ENCODE measurements at places on chromosomes 7 and 10.
A peak's percentile ranks its signal among the peaks of the same experiment; 100 is the strongest.

DNA sequence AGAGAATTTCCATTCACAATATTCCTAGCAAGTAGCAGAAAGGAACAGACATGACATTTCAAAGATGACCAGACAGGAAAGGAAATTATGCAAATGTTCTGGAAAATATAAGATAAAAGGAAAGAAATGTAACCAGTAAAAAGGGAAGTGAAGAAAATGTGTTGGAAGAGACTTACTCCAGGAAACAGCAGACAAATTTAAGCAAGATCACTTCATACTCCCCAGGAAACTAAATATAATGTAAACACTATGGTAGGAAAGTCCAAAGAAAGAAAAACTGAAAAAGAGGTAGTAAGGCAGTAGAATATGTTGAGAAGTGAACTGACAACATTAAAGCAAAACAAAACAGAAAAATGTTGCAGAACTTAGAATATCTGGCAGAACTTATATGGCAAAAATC lies 6.4 kb upstream of the ST8SIA6 start:
- DNase-seq = no peak

DNA sequence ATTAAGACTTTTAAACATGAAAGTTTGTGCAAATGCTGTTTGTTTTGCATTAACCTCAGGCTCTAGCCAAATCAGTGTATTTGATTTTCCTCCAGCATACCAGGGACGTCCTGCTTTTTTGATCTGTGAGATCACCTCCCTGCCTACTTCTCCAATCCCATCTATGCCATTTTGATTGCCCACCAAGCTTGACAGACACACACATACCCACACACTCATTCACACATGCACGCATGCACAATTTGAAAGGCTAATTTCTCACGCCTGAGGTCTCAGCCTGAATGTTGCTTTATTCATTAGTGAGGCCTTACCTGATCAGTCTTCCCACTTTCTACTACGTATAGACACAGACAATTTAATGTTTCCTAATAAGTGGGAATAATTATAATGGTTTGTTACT lies 53.5 kb downstream of the CDK13 start:
- no peak for DNase-seq

DNA sequence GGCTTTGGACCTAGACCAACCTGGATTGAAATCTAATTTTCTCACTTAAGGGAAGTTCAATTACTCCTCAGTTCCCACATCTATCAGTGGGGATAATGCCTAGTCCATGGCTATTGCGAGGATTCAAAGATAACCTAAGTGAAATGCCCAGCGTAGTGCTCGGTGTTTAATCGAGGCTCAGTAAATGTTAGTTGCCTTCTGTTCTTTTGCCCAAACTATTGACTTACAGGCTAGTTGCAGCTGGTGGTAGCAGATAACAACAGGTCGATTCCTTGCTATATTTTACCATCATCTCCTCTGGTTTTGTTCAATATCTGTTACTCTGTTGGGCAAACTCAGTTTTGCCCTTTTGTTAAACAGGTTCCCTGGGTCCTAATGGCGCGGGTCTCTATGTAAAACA lies 22.8 kb downstream of the DNAH11 start:
- DNase-seq = no peak

DNA sequence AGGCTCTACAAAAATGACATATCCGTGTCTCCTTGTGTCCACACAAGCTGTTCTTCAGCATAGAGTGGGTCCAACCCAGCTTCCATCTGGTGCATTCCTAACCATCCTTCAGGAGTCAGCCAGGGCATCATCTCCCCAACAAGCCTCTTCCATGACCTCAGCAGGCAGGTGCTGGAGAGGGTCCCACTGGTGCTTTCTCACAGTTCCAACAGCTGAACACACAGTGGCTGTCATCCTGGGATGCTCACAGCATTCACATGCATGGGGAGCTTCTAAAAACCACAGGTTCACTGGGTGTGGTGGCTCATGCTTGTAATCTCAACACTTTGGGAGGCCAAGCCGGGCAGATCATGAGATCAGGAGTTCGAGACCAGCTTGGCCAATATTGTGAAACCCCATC lies 6.4 kb upstream of the CYP3A4 start:
- no peak for DNase-seq

- DNase-seq = no peak
Observed at GRCh38 chr7:78863281-78863680, 590.2 kb downstream of the MAGI2 start.

GRCh38 chr7:137771679-137772078 lies 75.1 kb downstream of the DGKI start:
- DNase-seq = no peak

DNA sequence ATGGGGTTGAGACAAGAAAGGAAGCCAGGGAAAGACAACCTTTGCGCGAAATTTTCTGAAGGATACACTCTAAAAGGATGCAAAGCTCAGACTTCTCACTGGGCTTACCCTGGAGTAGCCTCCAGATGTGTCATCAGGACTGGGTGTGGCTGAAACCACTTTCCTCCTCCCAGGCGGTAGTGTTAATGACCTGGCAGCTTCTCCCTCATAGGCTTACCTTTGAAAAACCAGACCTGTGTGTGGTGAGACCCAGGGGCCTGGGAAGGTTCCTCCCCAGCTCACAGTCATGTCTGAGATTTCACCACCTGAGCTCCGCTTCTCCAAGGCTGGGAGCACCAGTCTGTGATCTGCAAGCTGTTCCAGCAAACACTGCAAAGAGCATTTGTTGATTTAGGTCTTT lies 93.7 kb downstream of the EPC1 start:
- DNase-seq = no peak

DNA sequence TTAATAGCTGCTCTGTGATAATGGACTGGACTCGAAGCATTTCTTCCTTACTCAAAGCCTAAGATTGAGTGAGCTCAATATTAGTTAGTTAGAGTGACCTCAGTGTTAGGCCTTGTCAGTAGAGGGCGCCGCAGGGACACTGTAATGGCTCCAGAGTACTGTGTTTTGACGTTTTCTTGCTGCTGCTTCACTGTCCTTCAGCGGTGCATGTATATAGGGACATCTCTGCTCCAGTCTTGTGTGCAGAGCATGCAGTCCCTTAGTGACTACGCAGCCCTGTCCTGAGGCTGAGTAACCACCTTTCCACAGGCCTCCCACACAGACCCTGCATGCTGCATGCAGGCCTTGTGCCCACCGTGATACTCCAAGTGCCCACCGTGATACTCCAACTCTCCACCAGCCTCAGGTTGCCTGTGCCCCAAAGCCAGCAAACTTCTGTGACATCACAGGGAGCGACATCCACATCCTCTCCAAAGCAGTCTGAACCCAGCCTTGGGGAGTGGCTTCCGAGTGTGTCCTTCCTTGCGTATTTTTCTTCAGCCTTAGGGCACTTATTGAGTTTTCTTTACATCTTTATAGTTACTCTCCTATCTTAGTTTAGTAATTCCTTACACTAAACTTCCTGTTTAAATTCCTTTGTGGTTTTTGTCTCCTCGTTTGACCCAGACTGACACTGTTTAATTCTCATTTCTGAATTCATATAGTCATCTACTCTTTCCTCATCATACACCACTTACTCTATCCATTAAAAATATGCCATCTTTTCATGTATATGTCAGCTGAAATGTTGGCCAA lies 118.2 kb downstream of the JAZF1 start:
- peak; percentile 22 for DNase-seq

DNA sequence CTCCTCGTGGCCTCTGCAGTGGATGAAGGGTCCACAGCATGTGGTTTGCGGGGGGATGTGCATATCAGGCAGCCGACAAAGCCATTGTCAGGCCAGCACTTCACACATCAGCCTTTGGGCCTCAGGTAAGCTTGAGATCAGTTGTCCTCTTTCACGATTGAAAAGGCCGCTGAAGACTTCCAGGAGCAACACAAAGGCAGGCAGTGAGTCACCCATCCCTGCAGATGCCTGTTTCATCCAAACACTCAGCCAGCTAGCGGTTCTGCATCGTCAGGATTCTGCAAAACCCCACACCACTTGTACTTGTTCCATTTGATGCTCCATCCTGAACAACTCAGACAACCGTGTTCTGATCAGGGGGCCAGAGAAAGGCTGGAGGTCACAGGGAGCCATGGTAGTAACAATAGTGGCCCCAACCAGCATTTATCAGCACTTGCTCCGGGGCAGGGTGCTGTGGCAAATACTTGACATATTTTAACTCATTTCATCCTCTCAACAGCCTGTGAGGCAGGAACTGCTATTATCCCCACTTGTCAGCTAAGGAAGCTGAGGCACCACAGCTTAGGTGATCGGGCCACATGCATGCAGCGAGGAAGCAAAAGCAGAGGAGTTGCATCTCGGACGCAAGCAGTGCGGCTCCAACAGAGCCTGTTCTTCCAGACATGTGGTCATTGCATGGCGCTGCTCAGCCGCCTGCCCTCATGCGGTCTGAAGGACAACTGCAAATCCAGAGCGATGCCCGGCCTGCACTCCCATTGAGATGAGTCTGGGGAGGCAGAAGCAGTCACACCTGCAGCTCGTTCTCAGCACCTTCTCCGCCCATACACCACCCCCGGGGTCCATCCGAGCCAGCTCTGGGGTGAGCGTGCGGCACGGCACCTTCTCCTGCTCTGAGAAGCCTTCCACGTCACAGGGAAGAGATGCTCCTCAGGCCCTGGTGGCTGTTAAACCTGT lies 144.9 kb downstream of the PAXIP1 start:
- peak; percentile 57 for DNase-seq

GRCh38 chr7:155460926-155461613 lies 3.1 kb downstream of the EN2 start:
- DNase-seq = no peak

GRCh38 chr7:130904792-130905191 lies 170.8 kb upstream of the KLF14 start:
- no peak for DNase-seq

- no peak for DNase-seq
Observed at GRCh38 chr10:88019753-88020152, 156.3 kb downstream of the PTEN start.

- DNase-seq = no peak
Observed at GRCh38 chr10:125756853-125757487, 18.7 kb downstream of the MMP21 start.

DNA sequence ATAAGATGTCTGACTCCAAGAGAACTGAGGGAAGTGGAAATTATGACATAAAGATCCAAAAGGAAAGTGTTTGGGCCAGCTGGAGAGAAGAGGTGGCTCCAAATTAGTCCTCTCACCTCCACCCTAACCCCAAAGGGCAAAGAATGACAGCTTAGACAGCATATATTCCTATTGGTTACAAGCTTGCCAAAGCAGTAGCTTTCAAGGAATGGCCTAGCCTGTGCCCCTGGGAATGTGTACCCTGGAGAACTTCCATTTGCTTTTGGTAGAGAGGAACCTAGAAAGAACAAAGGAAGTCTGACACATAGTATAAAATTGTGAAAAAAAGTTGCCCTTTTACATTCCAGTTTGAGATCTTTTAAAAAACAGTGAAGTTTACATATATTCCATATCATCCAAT lies 11.2 kb upstream of the NRG3 start:
- no peak for DNase-seq

- DNase-seq = no peak
Observed at GRCh38 chr10:51926337-51926736, 226.9 kb upstream of the CSTF2T start.

- DNase-seq = no peak
Observed at GRCh38 chr10:18571076-18571475, 80.3 kb downstream of the NSUN6 start.

DNA sequence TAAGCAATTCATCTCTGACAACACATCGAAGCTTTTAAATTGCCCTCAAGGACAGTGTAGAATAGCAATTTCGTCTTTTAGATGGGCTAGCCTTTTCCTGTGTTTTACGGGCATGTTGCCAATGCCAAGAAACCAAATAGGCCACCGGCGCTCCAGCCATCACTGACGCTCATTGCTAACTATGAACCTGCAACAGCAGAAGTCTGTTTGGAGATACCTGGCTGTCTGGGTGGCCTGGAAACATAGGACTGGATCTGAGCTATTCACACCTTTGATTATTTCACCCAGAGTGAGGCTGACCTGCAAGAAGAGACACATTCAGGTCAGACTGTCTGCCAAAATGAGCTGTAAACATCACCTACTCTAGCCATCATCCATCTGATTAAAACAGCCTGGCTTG lies 12.0 kb downstream of the KPNA7 start:
- DNase-seq = no peak

DNA sequence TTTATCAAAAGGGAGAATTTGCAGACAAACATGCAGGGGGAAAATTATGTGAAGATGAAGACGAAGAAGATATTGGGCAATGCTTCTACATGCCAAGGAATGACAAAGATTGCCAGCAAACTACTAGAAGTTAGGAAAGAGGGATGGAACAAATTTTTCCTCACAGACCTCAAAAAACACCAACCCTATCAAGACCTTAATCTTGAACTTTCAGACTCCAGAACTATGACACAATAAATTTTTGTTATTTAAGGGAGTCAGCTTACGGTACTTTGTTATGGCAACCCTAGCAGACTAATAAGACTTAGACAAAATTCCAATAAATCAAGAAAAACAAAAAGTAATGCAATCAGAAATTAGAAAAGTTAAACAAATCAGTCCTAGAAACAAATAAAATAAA lies 280.0 kb upstream of the GNAI1 start:
- DNase-seq = no peak

DNA sequence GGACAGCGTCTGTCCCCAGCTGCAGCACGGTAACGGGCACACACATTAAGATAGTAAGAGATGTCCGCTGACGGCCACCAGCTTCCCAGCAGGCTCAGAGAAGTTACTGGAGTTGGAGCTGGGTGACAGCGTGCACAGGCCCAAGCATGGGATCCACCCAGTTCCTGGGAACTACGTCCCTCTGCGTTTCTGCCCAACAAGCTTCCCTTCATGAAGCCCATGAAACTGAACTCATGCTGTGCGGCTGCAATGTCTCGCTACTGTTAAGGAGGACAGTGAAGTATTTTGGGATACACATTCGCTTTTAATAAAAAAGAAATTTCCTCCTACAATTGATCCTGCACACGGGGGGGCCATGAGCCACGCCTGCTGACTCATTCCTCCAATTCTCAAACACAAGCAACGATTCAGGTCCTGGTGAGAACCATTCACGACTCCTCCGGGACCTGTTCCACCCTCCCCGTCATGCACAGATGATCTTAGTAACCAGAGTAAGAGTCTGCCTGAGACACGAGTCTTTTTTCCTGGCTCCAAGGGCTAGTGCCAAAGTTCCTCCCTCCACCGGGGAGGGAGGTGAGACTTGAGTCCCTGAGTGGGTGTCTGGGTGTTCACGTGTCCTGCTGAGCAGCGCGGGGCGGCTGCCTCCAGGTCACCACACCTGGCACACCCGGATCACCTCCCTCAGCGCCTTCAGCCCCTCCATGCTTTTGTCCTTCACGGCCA lies 2.6 kb downstream of the PSMG3 start:
- DNase-seq = no peak

- no peak for DNase-seq
Observed at GRCh38 chr10:84665883-84666463, 337.6 kb downstream of the CCSER2 start.

DNA sequence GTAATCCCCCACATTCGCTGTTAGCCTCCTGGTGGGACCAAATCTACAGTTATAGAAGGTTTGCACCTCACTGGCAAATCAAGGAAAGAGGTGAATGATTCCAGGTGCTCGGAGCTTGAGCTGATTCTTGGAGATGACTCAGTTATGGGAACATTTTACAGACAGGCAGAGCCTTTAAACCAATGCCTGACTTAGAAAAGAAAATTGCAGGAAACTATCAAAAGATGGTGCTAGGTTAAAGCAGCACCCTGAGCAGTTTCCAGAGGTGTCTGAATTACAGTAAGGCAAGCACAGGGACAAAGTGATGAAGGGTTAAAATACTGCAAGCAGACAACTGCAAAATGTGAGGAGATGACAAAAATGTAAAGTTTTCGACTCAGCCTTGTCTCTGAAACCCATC lies 2.9 kb downstream of the LRRTM3 start:
- DNase-seq = peak; percentile 36

- peak; percentile 4 for DNase-seq
Observed at GRCh38 chr10:61899997-61900828, 1.3 kb upstream of the ARID5B start.

- peak; percentile 14 for DNase-seq
Observed at GRCh38 chr10:115026056-115026745, 67.0 kb upstream of the ATRNL1 start.

All from caudate nucleus (tissue), 63 donors.